Pulmonary artery endothelial cell (primary cell): ENCODE measurements at places on chromosomes 4 and X. TPM values are rescaled to one million over a fixed set of nuclear protein-coding genes. Genes with fewer than 3 reads are reported as not detected.

Gene EXOSC9
- total RNA-seq: 42.9 and 43.9 TPM in 2 replicates

Gene VBP1
- total RNA-seq: 59.6 and 83.0 TPM in 2 replicates

Gene ADH7
- total RNA-seq: not detected in 2 replicates

Gene SFRP2
- not detected in 2 replicates for total RNA-seq

Gene GAGE2A
- total RNA-seq: not detected in 2 replicates

Gene FAAH2
- total RNA-seq: 1.4 and 2.6 TPM in 2 replicates

Gene EVC2
- 9.3 and 12.1 TPM in 2 replicates for total RNA-seq

Gene ZFP92
- 1.1 and 1.6 TPM in 2 replicates for total RNA-seq

Gene TLR3
- total RNA-seq: 1.6 and 7.0 TPM in 2 replicates

Gene SULT1B1
- total RNA-seq: 49.4 and 55.5 TPM in 2 replicates

Gene SPANXD
- not detected in 2 replicates for total RNA-seq

Gene ASB9
- 9.2 and 21.0 TPM in 2 replicates for total RNA-seq

Gene SSX2
- total RNA-seq: 0.14 TPM in 1 of 2 replicates, not detected in the other

Gene RNF128
- not detected in 2 replicates for total RNA-seq

Gene CSN1S1
- not detected in 2 replicates for total RNA-seq

Gene BEX4
- 19.1 and 20.6 TPM in 2 replicates for total RNA-seq
